ENCODE measurements at places on chromosomes 4 and X.
A peak's percentile ranks its signal among the peaks of the same experiment; 100 is the strongest.

- DNase-seq, result no peak
Observed at GRCh38 chrX:108312957-108313356, 125.3 kb downstream of the COL4A6 start.

DNA sequence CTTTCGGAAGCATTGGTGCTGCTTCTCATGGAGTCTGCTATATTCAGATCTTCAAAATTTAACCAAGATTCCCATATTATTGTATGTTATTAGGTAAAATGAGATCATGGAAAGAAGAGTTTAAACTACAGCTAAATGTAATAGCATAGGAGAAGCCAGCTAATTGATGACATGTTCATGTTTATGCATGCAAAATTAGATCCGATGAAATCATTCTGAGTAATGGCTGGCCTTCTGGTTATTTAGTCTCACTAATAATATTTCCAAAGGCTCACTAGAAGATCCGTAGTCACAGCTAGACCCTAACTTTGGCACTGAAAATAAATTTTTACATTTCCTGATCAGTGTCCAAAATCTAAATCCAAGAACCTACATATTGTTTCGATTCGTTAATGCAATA lies 19.8 kb upstream of the PHKA2 start:
- DNase-seq, result no peak

DNA sequence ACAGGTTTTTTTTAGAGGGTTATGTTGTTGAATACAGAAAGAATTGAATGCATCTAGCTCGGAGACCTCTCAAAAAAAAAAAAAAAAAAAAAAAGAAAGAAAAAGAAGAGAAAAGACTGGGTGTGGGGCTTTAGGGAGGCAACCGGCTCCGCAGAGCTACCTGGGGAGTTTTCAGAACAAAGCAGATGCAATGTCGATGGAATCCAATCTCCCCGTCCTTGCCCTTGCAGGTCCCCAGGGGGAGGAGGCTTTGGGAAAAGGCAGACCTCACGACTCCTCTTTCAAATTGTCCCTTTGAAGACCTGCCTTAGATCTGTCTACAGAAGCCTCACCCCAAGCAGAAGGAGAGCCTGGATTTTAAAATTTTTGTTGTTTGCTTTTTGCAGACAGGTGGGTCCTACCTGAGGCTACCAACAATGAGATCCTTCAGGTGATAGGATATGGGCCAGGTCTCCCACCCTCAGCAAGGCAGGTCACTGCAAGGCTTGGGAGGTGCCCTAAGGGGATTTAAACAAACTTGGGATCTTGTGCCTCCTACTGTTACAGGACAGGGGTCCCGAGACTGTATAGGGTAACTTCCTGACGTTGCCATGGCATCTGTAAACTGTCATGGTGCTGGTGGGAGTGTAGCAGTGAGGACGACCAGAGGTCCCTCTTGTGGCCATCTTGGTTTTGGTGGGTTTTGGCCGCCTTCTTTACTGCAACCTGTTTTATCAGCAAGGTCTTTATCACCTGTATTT lies 75.2 kb upstream of the PRKX start:
- DNase-seq, result no peak

GRCh38 chr4:2472187-2472586 lies 3.3 kb downstream of the RNF4 start:
- no peak for DNase-seq

DNA sequence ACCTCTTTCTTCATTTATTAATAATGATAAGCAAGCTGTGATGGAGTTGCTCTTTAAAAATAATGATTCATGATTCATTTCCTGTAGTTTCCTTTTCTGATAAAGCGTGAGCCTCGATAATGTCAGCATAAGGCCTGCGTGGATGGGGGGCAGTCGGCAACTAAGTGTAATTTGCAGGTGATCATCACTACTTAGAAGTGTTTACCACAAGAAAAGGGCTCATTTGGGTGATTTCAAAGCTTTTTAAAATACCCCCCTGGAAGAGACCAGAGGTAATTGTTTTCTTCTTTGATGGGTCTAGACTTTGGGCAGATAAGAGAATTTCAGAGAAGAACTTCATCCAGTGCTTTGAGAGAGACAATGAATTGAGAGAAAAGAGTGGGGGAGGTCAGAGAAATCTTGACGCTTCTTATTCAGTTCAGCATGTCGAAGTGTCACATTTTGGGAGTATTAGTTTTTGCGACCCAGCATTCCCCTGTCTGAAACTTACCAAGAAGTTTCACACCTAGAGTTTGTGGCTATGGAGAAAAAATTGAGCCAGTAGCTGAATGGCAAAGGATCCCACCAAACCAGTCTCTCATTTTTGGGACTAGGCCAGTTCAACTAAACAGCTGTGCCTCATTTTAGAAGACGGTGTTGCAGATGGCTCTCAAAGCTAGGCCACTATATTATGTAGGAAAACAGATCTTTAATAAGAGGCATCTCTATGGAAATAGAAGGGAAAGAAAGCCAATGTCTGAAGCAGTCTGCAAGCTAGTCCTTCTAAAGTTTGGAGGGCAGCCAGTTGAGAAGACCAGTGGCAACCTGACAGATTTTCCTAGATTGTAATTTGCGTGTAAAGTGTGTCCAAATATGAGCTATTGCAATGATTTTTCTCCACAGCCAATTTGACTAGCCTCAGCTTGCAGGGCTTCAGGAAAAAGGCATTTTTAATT lies 171.0 kb upstream of the PPP1R2C start:
- DNase-seq, result no peak

DNA sequence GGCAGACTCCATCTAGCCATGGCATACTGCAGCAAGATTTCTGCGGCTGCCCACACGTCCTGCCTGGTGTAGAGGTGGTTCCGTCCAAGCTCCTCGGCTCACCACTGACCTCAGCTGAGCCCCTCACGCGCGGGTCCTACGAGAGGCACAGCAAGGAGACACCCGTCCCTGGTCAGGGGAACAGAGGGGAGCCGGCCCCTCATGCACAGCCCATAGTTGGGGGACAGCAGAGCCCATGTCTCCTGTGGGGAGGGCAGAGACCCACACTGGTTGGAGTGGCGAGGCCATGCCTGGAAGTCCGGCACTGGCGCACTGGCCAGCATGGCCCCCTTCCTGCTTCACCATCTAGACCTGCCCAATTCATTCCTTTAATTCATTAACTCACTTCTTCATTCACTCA lies 80.8 kb downstream of the HTRA3 start:
- DNase-seq, result no peak

- no peak for DNase-seq
Observed at GRCh38 chr4:3445829-3446545, 4.2 kb downstream of the HGFAC start.

DNA sequence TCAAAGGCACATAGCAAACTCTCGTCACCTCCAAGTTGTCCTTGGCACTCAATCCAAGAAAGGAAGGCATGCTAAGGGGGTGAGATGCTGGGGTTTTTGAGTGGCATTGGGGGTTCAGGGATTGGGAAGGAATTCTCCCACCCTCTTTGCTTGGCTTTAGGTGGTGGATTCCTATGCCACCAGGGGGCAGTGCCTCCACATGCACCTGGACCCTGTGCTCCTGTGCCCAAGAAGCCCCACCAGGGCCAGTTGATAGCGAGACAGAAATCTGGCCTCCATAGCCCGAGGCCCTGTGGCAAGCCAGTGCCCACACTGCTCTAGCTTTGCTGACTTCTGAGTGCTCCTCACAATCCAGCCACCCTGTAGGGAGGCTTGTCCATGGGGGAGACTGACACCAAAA lies 2.0 kb upstream of the FATE1 start:
- DNase-seq, result no peak

GRCh38 chrX:153400146-153401132 lies 711 bp downstream of the PNMA6E start:
- DNase-seq, result peak; percentile 30

DNA sequence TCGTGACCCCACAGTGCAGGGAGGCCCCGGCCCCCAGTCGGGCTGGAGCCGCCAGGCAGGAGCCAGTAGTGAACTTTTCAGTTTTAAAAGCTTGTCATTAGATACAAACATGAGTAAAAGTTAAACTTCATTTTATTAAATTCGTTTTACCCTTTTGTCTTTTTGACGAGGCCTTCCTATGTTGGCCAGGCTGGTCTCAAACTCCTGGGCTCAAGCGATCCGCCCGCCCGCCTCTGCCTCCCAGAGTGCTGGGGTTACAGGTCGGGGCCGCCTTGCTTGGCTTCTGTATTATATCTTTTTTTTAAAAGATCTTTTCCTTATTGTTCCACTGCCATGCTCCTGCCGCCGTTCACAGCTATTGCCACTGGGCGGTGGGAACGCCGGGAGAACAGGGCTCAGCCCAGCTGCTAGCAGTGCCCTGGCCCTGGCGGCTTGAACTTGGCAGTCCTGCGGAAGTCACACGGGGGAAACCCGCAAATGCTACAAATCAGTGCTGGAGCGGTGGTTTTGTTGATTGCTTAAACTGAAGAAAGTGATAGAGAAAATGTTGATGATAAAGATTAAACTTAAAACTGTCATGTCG lies 968 bp upstream of the NELFA start:
- DNase-seq, result peak; percentile 34

DNA sequence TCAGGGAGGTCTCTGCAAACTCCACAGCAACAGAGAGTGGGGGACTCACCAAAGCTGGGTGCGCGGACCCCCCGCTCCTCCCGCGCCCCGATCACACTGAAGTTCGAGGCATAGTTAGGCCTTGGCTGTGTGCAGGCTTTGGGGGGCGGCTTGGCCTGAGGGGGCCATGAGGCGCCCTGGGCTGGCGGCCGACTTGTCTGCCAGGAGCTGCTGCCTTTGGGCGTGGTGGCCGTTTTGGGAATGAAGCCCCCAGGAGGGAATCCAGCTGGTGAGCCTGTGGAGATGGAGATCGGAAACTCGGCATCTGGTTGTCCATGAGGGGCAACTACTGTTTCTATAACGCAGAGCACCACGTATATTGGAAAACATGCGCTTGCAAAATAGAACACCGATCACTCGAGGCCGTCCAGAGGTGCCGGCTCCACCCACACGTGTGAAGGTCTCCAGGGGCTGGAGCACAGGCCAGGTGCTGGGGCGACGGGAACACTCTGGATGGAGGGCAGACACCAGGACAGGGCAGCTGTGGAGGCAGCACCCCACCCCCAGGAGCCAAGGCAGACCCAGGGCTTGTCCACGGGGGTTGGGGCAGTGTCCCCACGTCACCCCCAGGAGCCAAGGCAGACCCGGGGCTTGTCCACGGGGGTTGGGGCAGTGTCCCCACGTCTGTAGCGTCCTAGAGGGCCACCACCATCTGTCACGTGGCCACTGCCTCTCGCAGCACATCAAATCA lies 25.9 kb upstream of the CPLX1 start:
- DNase-seq, result no peak

DNA sequence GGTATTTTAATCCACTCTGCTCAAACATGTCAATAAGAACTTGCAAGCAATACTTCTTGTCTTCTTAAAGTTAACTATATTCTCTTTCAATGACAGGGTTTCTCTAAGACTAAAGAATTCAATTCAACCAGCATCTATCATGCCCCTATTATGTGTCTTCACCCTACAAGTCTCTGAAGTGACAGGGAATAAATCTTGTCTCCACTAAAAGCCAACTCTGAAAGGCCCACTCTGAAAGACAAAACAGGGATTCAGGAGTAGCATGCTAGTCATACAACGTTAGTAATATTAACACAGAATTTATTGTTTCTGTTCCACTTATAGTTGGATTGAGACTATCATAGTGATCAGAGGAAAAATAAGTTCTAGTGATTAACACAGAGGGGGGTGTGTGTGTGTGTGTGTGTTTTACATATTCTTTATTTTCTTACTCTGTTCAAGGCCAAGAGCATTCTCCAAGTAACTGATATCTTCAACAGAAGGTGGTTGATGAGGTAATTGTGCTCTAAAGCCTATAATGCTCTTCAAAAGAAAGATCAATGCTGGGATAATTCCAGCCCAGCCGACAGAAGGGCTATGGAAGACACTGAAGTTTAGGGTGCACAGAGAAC lies 122.4 kb upstream of the DCLK2 start:
- DNase-seq, result no peak

GRCh38 chr4:76584241-76585152 lies 149.5 kb downstream of the SHROOM3 start:
- DNase-seq, result no peak

- DNase-seq, result no peak
Observed at GRCh38 chr4:147354237-147354636, 126.7 kb upstream of the EDNRA start.

- DNase-seq, result no peak
Observed at GRCh38 chrX:48890934-48891401, 6.6 kb downstream of the TIMM17B start.

DNA sequence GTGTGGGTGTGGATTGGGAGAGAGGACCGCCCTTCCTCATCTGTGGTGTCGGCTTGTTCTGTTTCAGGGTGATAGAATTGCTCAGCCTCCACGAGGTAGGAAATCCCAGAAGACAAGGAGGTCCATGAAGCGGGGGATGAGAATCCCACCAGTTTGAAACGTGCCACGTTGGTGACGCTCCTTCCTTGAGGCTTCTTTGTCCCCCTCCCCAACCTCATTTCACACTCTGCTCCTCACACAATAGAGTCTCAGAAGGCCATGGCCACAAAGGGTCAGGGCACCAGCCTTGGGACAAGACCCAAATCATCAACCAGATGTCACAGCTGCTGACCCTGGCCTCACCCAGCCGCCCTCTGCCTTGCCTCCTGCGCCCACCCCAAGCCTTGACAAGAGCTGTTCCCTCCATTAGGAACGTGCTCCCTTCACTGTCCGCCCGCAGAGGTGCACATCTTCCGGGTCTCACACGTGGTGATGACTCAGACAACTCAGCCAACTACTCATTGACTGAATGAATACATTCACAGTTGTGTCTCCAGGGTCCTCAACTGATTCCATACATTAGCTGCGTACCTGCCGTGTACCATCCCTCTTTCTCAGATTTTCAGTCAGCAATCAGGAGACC lies 18.3 kb downstream of the BLOC1S4 start:
- DNase-seq, result no peak

DNA sequence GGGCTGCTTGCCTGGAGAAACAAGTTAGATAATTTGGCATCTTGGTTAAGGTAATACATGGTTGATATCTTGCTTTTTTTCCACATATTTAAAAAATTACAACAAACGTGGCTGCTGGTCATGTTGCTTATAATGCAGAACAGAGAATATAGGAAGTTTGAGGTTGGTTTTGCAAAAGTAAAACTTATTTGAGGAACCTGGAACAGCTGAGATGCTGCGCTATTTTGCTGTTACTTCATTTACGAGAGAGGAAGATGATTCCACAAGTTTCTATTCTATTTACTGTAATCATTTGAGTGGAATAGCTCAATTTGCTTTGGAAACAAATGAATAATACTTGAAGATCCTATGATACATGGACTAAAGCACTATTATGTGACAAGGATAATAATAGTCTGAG lies 118.9 kb downstream of the TMA16 start:
- no peak for DNase-seq

DNA sequence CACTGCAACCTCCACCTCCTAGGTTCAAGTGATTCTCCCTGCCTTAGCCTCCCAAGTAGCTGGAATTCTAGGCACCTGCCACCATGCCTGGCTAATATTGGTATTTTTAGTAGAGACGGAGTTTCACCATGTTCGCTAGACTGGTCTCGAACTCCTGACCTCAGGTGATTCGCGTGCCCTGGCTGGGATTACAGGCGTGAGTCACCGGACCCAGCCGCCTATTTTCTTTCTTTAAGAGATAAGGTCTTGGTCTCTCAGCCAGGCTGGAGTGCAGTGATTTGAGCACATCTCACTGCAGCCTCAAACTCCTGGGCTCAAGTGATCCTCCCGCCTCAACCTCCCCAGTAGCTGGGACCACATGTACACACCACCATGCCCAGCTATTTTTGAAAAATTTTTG lies 166.5 kb downstream of the DHRSX start:
- DNase-seq, result no peak

- no peak for DNase-seq
Observed at GRCh38 chrX:20452487-20452886, 185.8 kb upstream of the RPS6KA3 start.

All from activated T-cell treated with anti-CD3 and anti-CD28 coated beads for 24 hours (primary cell).